ENCODE measurements at places on chromosomes 4 and X.

DNA sequence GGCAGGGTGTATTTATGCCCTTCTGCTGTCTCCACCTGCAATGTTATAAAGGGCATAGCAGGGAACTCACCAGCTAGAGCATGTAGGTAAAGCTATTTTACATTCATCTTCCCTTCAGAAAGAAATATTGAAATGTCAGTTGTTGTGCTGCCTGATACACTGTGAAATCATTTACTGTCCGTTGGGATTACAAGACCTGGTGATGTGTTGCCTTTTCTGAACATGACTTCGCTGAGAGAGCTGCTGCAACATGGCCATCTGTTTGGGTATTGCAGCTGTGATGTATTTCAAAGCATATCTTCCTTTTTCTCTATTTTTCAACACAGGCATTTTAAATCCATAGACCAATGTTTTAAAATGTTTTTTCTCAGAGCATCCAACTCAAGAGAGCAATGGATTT lies 644.1 kb upstream of the GNPDA2 start:
- no peak for DNase-seq

DNA sequence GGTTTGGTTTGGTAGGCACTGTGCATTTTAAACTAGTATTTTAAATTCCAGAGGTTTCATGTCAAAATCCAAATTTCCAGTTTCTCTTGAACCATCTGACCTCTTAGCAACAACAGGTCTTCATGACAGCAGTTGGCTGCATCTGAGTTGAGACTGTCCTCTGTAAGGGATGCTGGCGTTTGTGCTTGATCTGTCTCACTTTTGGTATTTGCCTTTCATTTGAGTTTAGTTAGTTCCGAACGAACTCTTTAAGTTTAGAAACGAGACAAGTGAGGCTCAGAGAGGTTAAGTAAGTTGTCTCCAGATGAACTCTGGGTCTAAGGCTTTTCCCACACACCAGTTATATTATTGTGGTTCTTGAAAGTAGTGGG lies 29.1 kb downstream of the SPARCL1 start:
- DNase-seq, result no peak

- DNase-seq, result no peak
Observed at GRCh38 chr4:48499551-48500066, 9.6 kb downstream of the ZAR1 start.

DNA sequence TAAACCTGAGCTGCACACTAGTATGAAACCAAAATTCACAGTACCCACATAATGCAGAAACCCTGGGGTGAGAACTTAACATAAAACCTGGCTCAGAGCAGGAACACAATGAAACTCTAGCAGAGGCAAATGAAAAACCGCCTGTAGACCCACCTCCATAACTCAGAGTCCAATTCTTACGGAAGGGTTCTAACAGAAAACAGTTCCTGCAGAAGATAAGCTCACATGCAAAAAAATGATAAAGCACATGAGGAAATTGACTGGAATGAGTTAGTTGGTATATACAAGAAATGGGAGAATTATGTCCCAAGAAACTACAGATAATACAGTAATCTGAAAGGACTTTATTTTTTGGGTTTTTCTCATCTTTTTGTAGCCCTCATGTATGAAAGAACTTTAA lies 14.7 kb downstream of the RTL9 start:
- no peak for DNase-seq

GRCh38 chrX:154815274-154815818 lies 10.1 kb upstream of the MPP1 start:
- DNase-seq, result peak; percentile 34

GRCh38 chr4:102598762-102599374 lies 97.7 kb downstream of the NFKB1 start:
- no peak for DNase-seq

DNA sequence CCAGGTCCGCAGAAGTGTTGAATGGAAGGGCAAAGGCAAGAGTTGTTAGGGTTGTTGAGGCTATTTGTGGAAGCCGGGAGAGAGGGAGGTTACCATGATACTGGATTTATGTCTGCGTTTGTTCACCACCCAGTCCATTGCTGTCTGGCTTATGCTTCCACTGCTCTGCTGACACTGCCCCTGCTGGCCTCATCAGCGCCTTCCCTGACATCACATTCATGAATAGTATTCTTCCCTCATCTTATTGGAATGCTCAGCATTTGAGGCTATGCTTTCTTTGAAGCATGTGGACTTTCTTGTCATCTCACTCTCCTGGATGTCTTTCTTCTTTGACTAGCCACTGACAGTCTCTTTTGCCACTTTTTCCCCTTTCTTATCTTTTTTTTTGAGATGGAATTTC lies 10.3 kb downstream of the GNL3L start:
- DNase-seq, result peak; percentile 65

GRCh38 chr4:171621646-171622045 lies 191.6 kb upstream of the GALNTL6 start:
- no peak for DNase-seq

GRCh38 chr4:82773057-82773456 lies 25.5 kb downstream of the SCD5 start:
- DNase-seq, result no peak

GRCh38 chr4:169205075-169205743 lies 65.5 kb downstream of the SH3RF1 start:
- no peak for DNase-seq

GRCh38 chr4:4457803-4458553 lies 71.1 kb downstream of the NSG1 start:
- DNase-seq, result peak; percentile 34

Measured in fibroblast of pulmonary artery (primary cell).